NCI-H446 (cell line): ENCODE measurements at places on chromosomes 5 and 9.

- DNase-seq: no peak
Observed at GRCh38 chr5:143428155-143428554, 24.7 kb upstream of the NR3C1 start.

DNA sequence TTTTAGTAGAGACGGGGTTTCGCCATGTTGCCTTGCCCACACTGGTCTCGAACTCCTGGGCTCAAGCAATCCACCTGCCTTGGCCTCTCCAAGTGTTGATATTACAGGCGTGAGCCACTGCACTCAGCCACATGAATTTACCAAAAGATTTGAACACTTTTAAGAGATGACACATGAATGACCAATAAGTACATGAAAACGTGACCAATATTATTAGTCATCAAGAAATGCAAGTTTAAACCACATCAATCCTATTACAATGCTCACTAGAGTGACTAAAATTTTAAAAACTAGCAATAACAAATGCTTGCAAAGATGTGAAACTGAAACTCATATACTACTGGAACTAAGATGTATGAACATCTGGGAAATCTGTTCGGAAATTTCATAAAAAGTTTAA, 54.3 kb downstream of the NR6A1 start:
- no peak for DNase-seq

DNA sequence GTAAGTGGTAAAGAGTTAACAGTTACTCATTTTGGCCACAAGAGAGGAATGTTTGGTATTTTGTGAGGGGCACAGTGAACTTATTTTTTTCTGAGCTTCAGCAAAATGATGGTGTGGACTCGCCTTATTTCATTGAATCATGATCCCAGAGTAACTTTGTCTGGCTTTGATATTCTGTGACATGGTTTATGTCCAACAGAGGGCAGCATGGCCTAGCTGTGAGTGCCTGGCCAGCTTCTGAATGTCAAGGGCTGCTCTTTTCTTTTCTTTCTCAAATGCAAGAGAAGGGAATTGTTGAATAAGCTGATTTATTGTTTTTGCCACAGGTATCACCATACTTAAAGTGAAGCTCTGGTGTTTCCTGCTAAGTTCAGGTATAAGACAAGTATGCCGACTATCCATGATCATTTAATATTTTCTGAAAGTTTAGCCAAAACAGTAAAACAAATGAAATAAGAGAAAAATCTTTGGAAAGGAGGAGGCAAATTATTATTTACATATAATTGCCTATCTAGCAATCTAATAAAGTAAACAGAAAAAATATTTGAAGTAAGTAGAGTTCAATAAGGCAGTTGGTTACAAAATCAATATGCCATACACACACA, 31.7 kb downstream of the MRPL22 start:
- DNase-seq: peak; percentile 48

DNA sequence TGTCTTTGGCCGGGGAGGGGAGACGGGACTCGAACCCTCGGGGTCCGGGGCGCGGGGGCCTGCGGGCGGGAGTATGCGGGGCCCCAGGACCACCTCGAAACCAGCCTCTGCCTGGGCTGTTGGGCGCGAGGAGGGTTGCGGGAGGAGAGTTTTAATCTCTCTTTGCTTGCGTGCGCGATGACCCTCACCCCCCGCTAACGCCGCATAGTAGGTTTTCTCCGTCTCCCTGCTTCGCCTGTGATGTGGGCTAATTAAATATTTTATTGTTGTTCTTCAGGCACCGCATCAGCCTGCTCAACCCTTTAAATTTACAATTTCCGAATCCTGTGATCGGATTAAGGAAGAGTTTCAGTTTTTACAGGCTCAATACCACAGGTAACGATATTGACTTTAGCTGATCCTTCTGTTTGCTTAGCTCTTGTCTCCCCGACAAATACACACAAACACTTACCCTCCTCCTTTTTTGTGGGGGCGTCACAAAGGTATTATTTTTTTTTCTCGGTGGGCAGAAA, 1.7 kb downstream of the TLE4 start:
- no peak for DNase-seq

DNA sequence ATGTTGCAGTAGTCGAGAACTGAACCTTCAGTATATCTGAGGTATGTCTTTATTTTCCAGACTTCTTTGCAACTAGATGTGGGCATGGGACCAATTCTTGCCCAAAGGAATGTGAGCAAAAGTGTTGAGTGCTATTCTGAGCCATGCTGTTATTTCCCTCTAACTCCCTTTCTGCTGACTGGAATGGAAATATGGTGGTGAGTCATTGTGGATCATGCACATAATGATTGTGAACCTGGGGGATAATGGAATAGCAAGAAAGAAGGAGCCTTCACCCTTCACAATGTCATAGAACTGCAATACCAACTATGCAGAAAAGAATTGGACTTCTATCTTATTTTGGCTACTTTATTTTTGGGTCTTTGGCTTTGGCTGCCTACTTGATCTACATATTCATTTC, 10.3 kb upstream of the DOCK2 start:
- no peak for DNase-seq

DNA sequence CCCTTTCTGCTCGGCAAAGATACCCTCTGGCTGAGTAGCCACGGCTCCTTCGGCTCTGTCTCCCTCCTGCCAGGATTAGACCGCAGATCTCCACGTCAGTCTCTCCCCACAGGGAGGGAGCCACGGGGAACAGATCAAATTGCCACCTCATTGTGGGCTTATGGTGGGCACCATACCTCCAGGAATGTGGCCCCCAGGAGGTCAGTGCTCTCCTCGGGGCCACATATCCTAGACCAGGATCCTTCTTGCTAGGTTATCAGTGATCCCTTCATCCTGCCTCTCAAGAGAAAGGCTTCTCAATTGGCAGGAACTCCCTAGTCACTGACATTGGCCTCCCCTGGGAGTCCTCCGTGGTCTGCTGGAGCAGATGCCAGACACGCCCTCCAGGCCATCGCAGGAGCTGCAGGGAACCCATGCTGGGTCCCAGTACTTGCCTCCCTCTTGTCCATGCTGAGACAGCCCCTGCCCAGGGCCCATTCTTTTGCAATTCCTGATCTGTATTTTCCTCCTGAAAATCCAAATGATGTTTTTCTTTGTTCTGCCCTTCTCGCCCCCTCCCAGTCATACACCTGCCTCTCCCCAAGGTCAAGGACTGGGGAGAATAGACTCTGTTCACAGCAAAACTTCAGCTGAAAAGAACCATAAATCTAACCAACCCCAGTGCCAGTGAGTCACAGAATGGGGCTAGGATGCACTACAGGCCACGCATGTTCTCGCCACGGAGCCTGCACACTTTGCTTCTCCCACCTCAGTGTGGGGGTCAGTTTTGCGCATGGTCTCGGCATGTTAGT, 31.6 kb upstream of the ENHO start:
- no peak for DNase-seq

GRCh38 chr5:97923496-97923895, 740.4 kb upstream of the RIOK2 start:
- no peak for DNase-seq

DNA sequence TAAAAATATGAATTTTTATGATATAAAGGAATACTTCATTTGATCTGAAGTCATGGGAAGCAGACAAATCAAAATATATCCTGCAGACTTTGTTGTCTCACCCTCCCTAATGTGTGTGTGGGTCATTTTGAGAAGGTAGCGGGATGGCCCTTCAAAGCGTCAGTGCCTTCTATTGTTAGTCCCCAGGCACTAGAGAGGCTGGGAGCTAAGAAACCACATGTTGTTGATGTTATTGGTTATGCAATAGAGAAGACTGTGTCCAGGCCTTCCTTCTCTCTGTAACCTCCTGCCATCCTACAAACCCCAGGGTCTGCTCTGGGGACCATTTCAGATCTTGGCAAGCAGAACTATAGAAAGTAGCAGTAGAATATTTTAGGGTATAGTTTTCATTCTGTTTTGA, 94.7 kb downstream of the NLN start:
- DNase-seq: no peak

- no peak for DNase-seq
Observed at GRCh38 chr5:61097465-61097864, 64.8 kb downstream of the SMIM15 start.

DNA sequence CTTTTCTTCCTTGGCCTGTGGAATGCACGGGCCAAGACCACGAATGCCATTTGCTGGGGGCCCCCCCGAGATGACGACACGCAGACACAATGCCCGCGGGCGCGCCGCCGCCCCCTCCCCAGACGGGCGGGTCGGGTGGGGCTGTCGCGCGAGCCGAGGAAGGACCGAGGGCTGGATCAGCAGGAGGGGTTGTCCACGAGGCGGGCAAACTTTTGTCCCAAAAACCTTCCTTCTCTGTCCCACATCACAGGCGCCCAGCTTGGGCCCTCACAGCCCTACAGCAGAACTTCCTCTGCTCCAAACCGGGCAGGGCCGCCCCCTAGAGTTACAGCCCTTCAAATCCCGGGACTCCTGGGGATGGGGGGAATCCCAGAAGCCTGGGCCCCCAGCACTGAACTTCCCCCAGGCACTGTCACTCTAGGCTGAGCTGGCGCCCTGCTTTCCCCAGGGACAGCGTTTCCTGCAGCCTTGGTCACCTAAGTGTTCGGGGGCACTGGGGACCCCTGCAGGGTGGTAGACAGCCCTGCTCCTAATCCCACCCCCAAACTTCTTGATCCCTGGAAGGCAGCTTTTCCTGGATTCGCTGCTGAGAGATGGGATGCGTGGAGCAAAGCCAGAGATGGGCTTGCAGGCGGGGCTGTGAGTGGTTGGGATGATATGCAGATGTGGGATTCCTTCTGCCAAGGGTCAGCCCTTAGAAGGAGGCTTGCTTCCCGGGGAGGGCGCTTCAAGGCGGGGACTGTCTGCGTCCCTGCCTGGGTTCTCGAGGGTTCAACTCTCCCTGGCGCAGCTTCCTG, 980 bp downstream of the COL5A1 start:
- DNase-seq: no peak

GRCh38 chr5:112958093-112959088, 18.2 kb upstream of the DCP2 start:
- peak; percentile 83 for DNase-seq

- DNase-seq: no peak
Observed at GRCh38 chr5:160565376-160565775, 143.7 kb downstream of the PTTG1 start.

GRCh38 chr5:176772271-176773210, 37.8 kb upstream of the UNC5A start:
- DNase-seq: no peak

DNA sequence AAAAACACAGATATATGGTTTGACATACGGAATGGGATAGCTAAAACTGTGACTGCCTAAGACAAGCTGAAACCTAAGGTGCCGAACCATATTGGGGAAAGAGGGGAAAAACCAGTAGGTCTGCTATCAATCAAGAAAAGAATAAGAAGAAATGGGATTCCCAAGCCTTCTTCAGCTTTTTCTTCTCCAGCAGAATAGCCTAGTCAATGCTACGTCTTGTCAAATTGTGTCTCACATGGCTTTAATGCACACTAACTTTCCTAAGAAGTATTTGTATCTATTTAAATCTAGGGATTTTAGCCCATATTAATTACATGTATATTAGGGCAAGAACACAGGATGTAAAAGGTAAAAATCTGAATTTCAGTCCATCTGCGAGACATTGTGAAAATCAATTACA, 797 bp upstream of the FBXO38 start:
- no peak for DNase-seq

DNA sequence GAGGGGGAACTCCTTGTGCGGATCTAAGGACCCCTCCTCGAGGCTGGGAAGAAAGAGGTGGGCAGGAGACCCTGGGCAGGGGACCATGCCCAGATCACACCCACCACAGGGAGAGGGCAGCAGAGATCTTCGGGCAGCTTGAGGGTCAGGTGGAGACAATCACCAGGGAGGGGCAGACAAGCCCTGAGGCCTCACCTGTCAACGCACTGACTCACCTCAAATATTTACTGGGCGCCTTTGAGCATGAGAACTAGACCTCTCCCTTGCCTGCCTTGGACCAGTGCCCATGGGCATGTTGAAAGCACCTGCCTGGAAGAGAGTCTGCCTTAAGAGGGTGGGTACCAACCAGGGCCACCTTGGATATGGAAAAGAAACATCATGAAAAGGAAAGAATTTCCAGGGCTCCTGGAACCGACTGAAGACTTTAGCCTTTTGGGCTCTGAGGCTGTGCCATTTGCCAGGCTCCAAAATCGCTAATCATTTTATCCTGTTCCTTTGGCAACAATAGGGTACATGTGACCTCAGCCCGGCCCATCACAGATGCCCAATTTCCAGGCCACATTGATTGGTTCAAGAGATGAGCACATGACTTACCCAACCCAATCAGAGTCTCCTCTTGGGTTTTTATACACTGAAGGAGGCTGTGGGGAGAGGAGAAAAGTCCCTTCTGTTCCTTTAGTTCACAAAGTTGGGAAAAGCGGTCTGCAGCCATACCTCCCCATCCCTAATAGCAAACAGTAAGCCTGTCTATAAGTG, 10.4 kb upstream of the SPINK4 start:
- no peak for DNase-seq

GRCh38 chr5:92704590-92704989, 876.4 kb downstream of the NR2F1-AS1 start:
- no peak for DNase-seq

- no peak for DNase-seq
Observed at GRCh38 chr5:73620334-73620687, 5.7 kb upstream of the ARHGEF28 start.

DNA sequence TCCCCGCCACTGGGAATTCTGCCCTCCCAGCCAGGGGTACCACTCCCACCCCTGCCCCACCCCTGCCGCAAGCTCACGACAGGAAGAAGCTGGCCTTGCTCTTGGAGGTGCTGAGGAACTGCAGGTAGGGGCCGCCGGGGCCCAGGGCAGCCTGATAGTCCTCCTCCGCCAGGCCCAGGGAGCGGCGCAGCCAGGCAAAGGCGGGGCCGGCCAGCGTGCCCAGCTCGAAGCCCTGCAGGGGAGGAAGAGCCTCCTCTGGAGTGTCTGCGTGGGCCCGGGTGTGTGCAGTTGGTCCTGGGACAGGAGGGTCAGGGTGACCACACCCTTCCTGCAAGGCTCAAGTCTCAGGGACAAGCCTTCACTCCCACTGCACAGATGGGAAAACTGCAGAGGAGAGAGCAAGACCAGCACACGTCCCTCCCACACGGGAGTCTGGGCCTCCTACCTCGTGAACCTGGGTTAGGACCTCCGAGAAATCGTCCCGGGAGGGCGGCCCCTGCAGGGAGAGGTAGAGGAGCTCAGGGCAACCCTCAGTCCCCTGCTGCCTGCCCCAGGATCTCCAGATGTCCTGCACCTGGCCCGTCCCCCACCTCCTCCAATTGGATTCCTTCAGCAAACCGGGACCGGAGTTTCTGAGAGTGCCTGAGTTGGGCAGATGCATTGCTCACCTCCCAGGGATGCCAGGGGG, 2.4 kb downstream of the PIP5KL1 start:
- DNase-seq: no peak

GRCh38 chr9:78296201-78296892, 578 bp upstream of the PSAT1 start:
- DNase-seq: peak; percentile 23

GRCh38 chr9:79007701-79008483, 563.9 kb upstream of the TLE4 start:
- DNase-seq: no peak

GRCh38 chr5:135052511-135053145, 18.6 kb upstream of the PITX1 start:
- DNase-seq: no peak

GRCh38 chr9:77127071-77127470, 50.3 kb upstream of the VPS13A start:
- no peak for DNase-seq

- DNase-seq: no peak
Observed at GRCh38 chr5:31124026-31124425, 69.5 kb upstream of the CDH6 start.
